ENCODE measurements at places on chromosomes 16 and 17.
A peak's percentile ranks its signal among the peaks of the same experiment; 100 is the strongest.

- no peak for DNase-seq
Measured at GRCh38 chr16:9425236-9425635, 333.8 kb downstream of the HAPSTR1 start.

- no peak for DNase-seq
Measured at GRCh38 chr16:5044011-5044540, 10.3 kb upstream of the NAGPA start.

DNA sequence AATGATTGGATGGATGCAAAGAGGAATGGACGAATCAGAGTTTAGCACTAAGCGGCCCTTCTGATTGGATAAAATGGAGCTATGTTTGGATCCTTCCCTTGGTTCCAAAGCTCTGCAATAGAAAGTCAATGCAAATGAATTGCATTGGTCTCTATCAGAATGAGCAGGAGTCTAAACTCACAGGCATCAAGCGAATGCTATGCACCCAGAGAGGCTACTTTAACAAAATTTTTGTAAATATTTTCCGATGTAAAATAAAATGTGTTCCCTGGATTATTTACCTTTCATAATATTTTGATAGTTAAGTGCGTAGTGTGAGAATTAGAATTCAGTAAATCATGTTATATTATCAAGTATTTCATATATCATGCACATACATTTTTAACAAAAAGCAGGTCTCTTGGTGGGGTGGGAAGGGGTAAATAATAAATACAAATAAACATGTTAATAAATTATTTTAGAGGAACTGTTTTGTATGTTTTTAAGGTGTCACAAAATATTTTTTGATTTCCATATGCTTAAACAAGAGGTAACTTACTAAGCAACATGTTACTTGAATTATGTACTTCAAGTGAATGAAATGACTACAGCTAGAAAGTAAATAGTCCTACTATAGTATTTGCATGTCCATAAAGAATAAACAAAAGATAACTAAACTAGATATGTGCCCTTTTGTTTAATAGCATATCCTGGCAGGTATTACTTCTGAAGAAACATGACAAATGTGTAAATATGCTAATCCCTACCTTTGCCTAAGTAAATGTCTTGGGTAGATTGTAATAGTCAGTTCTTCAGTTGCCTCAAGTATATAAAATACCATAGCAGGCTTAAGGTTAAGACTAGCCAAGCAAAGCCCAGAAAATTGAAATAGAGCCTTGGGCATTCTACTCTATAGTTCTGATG lies 4.4 kb upstream of the UNK start:
- DNase-seq = no peak

GRCh38 chr16:57239107-57239506 lies 6.0 kb upstream of the ARL2BP start:
- DNase-seq = no peak

- DNase-seq = no peak
Measured at GRCh38 chr17:7632492-7632894, 2.6 kb downstream of the SHBG start.

- no peak for DNase-seq
Measured at GRCh38 chr16:3830625-3831254, 49.8 kb downstream of the CREBBP start.

GRCh38 chr17:57508671-57509070 lies 236.4 kb downstream of the CCDC182 start:
- DNase-seq = no peak

DNA sequence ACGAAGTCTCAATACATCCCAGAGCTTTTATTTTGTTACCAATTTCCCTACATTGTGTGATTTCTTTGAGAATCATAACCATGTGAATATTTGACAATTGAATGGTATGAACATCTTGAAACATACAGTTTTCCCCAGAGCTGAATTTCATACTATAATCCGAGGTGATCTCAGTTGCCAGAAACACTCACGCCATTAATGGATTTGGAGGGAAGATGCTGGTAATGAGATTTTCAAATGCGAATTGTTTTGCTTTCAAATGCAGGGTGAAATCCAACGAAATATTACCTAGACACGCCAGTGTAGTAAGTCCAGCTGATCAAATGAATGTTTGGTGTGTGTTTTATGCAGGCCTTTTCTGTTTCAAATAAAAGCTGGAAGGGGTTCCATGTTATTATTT lies 277.8 kb upstream of the CDH5 start:
- no peak for DNase-seq

GRCh38 chr17:15965528-15965927 lies 20.6 kb downstream of the ADORA2B start:
- no peak for DNase-seq

DNA sequence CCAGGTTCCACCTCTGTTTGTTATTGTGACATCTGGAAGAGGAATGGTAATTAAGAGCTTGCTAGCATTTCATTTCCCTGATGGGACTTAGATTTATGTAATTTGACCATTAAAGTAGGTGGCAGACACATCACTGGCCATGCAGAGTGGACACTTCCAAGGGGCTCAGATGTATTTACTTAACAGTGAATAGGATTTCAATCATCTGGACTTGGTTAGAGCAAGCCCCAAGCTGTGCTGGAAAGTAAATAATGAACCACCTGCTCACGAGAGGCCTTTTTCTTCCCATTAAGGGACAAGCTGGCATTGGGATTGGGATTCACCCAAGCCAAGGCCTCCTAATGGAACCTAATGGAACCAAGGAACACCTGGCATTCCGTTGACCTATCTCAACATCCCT lies 395.3 kb downstream of the HS3ST4 start:
- DNase-seq = no peak

- DNase-seq = no peak
Measured at GRCh38 chr16:73060892-73061490, 13.1 kb upstream of the ZFHX3 start.

DNA sequence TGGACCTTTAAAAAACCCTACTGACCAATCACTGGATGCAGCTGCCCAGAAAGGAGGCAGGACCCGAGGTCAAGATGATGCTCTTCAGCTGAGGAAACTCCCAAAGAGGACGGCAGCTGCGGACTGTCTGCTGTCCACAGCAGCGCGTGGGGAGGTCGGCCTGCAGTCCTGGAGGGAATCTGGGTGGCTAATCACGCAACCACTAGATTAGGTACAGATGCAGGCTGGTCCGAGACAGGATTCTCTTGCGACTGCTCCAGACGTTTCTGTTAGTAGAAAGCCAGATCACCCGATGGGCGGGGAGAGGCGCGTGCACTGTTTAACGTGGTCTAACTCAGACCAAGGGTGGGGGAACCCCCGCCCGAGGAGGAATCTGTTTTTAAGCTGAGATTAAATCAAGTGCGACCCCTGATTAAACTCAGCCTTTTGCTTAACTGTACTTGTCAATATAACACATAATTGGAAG lies 8.8 kb downstream of the CTRB2 start:
- DNase-seq = no peak

DNA sequence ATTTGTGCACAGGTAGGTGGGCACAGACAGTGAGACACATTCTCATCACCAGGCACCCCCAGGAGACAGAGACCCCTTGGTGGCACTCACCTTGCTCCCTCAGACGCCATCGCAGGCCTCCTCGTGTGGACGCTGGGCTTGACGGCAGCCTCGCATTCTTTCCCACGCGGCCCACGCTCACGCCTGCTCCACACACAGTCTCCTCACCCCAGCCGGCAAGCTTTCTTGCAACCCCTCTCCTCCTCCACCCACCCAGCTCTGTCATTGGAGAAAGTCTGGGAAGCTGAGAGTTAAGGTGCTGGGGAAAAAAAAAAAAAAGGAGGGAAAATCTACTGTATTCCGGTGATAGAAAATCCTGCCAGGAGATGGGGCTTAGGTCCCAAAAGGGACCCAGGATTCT lies 14.8 kb downstream of the SGCA start:
- no peak for DNase-seq

DNA sequence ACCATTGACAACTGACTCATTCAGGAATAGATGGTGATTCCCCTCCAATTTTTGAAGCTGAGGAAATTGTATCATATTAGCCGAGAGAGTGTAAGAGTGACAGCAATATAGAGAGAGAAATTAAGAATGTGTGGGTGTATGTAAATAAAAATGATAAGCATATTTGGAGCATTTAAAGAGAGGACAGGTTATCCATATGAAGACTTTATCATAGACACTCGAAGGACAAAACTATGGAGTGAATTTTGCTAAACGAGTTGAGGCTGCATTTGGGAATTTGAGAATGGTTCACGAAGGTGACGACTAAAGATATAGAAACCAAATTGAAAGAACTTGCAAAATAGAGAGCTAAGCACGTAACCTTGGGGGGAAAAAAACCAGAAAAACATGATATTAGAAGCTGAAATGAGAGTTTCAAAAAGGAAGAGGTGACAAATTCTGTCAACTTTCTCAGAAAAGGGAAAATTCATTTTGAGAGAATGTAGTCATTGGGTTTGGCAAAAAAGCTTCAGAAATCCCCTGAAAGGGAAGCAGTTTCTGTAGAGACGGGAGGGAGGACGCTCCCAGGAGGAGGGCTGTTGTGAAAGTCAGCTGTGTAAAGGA lies 129.7 kb downstream of the KCNJ2 start:
- DNase-seq = no peak

- DNase-seq = no peak
Measured at GRCh38 chr17:73137376-73137775, 27.4 kb upstream of the SSTR2 start.

DNA sequence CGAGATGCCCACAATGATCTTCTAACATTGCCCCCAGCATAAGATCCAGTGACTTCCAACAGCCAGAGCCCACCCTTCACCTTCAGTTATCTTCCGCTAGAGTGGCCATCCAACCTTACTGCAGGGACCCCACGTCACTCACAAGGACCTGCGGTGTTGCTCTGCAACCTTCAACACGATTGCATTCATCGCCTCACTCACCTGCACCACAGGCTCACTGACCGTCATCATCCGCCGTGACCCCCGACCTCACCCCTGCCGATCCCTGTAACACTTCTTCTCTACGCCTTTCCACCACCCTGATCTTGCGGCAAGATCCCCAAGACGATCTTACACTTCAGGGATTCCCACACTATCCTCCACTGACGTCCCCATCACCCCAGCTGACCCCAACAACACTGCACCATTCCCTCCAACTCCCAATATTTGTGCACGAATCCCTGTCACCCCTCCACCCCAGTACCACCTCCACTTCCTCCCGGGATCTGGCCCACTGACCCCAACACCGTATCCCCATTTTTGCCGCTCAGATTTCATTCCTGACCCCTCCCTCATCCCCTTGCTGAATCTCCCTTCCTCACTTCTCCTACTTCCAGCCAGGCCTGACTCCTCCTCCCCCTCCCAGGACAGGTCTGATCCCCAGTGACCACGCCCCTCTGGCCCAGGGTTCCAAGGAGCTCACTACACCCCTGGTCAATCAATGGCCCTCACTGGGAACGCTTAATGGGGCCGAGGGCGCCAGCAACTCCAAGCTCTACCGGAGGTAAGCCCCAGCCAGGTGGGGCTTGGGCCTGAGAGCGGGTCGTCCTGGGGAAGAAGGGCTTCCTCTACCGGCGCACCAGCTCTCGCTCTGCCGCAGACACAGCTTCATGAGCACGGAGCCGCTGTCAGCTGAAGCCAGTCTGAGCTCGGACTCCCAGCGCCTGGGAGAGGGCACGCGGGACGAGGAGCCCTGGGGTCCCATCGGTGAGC lies 7.6 kb downstream of the RUNDC3A start:
- DNase-seq = no peak

DNA sequence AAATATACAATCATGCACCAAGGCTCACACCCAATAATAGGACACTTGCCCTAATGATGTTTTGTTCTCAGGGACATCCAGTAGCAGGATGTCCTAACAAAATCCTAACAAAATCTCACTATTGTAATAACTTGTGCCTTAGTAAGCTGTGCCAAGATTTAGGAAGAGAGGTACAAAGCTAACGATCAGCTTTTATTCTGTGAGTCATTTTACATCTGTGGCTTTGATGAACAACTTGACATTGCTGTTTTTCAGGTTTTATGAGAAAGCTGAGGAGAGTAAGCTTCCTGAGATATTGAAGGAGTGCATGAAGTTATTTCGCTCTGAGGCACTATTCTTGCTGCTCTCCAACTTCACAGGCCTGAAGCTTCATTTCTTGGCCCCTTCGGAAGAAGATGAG lies 18.9 kb downstream of the OGFOD1 start:
- DNase-seq = no peak

DNA sequence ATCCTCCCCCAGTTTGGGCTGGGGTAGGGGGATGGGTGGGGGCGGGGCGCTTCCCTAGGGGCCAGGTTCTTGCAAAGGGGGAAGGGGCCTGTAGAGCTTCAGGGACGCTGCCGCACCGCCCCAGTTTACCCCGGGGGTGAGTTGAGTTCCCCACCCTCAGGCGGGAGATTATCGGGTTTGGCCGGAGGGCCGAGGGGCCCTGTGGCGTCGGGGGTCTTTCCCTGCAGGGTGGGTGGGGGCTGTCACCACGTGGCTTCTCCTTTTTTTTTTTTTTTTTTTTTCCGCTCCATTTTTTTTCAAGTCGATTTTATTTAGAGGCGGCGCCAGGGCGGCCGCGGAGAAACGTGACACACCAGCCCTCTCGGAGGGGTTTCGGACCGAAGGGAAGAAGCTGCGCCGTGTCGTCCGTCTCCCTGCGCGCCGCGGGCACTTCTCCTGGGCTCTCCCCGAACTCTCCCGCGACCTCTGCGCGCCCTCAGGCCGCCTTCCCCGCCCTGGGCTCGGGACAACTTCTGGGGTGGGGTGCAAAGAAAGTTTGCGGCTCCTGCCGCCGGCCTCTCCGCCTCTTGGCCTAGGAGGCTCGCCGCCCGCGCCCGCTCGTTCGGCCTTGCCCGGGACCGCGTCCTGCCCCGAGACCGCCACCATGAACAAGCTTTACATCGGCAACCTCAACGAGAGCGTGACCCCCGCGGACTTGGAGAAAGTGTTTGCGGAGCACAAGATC lies at the start of gene IGF2BP1:
Gene IGF2BP1 (plus strand): TSS at position 283 of the 724 bp plus-strand sequence. CDS start 361 bp downstream, at position 644.
- peak; percentile 44 for DNase-seq

GRCh38 chr16:67672739-67673662 lies 6.4 kb downstream of the C16orf86 start:
- peak; percentile 50 for DNase-seq

GRCh38 chr17:83171661-83172060 lies 92.3 kb downstream of the METRNL start:
- no peak for DNase-seq

GRCh38 chr16:57938936-57939871 lies 31.7 kb downstream of the CNGB1 start:
- DNase-seq = no peak

Data from activated T-cell treated with anti-CD3 and anti-CD28 coated beads, Interleukin-2, amount 50 U/mL, for 1 hour (primary cell).